ENCODE measurements at places on chromosomes 1 and 21.

GRCh38 chr1:46159516-46159915 lies 15.4 kb upstream of the TSPAN1 start:
- DNase-seq = no peak

DNA sequence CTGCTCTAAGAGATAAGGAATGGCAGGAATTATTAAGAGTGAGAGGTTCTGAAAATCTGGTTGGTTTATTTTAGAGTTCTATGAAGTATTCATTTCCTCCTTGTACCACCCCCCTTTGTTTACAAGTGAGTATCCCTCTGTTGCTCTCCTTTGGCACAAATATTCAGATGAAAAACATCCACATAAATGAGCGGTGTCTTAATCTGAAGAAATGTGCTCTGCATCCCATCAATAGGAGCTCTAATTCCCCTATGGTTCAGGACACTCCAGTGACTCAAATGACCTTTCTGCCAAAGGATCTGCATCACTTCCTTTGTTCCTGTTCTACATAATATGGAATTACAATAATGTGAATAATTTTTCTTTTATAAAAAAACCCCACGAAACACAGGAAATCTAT lies 16.6 kb downstream of the DDAH1 start:
- peak; percentile 32 for DNase-seq

GRCh38 chr21:35449846-35450245 lies 400.7 kb upstream of the RUNX1 start:
- no peak for DNase-seq

DNA sequence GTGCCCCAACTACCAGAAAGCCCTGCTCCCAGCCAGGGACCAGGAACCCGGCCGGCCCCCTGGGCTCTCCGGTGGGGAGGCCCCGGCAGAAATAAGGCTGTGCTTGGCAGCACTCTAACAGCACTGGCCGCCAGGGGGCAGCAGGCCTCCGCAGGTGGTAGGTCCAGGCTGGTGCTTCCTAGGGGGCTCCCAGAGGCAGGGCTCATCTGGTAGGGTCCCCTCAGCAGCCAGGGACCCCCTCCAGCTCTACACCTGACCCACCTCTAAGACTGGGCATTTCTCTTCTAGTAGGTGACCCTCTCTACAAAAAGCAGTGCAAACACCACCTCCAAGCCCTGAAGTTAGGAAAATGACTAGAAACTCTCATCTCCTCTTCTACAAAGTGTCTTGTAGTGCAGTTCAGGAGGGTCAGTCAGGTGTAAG lies 85.6 kb downstream of the STUM start:
- peak; percentile 27 for DNase-seq

- peak; percentile 17 for DNase-seq
Measured at GRCh38 chr1:54506594-54506993, 41.4 kb upstream of the ACOT11 start.

- no peak for DNase-seq
Measured at GRCh38 chr1:21921100-21921875, 15.8 kb downstream of the HSPG2 start.

- DNase-seq = peak; percentile 100
Measured at GRCh38 chr1:85607126-85607920, 26.8 kb downstream of the CCN1 start.

- peak; percentile 97 for DNase-seq
Measured at GRCh38 chr21:38244885-38245869, 11.6 kb upstream of the KCNJ15 start.

DNA sequence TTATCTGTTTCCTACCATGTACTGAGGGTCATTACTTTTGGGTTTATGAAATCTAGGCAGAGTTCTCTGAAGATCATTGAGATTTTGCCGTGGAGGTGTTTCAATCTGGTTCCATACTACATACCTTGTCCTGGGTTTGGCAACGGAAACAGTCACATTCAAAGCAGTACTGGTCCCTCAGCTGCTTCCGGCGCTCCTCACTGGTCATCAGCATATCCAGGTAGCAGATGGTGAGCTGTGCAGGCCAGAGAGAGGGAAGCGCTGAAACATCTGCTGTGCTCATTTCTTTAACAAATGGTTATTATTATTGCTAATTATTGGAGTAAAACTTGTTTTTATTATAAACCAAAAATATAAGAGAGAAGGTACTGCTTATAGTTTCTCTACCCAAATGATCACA lies 591.7 kb downstream of the SMYD3 start:
- no peak for DNase-seq

- peak; percentile 35 for DNase-seq
Measured at GRCh38 chr1:206808615-206809014, 36.3 kb upstream of the IL10 start.

- no peak for DNase-seq
Measured at GRCh38 chr1:234270581-234271242, 102.5 kb upstream of the COA6 start.

DNA sequence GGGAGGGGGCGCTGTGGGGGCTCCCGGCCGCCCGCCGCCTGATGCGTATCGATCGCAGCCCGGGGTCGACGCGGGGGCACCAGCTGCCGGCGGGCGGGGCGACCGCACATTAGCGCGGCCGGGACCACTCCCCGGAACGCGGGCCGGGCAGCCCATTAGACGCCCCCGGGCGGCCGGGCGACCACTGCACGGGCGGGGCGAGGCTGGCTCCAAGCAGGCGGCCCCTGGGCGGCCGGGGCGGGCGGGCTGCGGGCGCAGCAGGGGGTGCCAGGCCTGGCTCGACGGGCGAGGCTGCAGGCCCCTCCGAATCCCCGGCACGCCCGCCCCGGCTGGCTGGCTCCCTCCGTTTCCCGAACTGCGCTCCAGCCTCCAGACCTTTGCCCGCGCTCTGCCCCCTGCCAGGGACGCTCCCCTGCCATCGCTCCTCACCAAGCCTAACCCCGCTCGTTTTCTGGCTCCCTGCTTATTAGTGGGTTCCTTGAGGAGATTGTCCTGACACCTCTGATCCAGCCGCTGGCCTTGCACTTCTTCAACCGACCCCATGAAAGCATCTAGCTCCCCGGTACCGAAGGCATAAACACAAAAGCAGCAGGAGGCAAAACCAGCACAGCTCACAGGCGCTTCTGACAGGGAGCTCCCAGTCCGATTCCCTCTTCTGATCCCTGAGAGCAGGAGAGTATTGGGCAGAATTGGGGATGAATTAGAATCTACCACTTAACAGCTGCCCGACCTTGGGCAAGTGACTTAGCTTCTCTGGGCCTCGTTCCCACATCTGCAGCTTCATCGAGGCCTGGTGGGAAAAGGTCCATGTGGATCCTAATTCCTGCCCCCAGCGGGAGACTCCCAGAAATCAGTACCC lies 92.6 kb upstream of the CASZ1 start:
- no peak for DNase-seq

DNA sequence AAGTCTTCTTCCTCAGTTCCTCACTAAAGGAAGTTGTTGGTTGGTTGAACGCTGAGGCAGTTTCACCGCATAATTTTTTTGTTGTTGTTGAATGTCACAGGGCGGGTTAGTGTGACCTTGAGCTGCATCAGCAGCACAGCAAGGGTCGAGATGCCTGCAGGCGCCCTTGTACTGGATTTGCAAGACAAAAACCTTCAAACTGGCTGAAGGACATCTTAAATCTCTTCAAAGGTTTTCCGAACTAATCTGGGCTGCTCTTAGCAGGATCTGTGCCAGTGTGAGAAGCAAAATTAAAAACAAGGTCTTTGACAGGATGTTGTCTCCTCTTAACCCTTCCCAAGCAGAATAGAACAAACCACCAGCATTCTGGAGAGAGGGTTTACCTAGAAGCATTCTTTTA lies 59.4 kb downstream of the NRIP1 start:
- DNase-seq = no peak

DNA sequence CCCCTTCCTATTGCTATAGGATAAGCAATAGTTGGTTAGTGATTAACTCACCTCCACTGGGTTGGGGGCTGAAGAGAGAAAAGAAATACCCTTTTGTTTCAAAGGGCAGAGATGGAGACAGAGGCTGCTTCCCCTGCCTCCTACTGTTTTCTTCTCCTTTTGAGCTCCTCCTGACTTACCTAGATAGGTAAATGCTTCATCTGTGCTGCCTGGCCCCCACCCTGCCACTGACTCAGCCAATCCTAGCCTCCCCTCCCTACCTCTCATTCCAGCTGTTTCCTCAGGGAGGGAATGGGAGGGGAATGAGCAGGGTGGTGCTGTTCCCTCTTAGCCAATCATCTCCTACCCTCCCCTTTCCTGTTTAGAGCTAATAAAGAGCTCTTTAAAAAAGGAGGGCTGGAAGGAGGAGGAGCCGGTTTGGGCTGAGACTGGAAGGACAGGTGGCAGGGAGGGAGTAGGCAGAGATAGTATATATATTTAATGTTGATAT lies at the start of gene C1orf116:
TSS of gene C1orf116 (minus strand) at position 229 of the 490 bp plus-strand sequence. CDS start 5,158 bp downstream, outside the sequence.
- no peak for DNase-seq

GRCh38 chr1:60502506-60502905 lies 428.9 kb upstream of the C1orf87 start:
- DNase-seq = no peak

- no peak for DNase-seq
Measured at GRCh38 chr1:116680752-116681151, 13.2 kb upstream of the IGSF3 start.

DNA sequence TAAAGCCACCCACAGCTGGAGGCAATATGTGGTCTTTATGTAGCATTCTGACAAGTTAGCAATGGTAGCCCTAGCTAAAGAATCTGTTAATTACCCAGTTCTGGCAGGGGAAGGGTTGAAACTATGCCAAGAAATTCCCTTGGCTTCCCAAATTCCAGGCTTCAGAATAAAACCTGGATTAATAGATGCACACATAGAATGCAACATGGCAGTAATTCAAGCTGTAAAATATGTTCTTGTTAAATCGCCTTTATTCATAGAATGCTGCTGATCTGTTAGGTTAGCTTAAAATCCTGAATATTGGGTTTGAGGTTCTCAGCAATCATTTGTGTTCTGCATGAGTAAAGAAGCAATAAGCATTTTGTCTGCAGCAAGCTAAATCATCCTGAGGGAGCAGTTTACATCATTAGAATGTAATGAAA lies 80.1 kb downstream of the ZNF326 start:
- DNase-seq = no peak

GRCh38 chr1:57017200-57017599 lies 51.4 kb upstream of the C8B start:
- DNase-seq = peak; percentile 2

DNA sequence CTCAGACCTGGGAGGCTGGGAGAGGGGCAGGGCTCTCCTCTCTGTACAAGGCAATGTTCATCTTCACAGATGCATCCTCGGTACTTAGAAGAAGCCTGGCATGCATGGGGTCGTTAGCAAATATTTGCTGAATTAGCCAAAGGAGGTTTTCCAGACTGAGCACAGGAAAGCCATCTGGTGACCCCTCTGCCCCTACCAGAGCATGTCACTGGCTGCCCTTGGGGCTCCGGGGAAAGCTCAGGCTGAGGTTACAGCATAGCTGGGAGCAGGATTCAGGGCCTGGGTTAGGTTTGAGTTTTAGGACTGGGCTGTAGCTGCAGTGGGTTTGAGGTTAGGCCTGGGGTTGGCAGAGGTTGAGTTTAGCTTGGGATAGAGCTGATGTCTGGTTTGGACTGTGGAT lies 43.4 kb upstream of the ZBTB40 start:
- DNase-seq = no peak

DNA sequence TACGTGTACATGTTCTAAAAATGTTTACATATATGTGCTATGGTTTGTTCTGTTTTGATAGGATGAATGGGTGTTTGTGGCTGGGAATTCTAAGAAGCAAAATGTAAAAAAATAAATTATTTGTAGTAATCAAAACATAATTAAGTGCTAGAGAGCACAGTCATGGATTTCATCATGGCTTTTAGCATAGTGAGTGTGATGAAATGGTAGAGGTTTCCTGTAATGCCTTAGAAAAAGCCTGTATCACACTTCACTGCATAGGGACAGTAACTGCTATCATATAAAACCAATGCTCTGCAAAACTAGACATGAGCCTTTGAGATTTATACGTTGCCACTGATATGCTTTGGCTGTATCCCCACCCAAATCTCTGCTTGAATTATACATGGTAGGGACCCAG lies 99.8 kb downstream of the PTGER3 start:
- DNase-seq = no peak

GRCh38 chr1:162214202-162214601 lies 144.7 kb downstream of the NOS1AP start:
- no peak for DNase-seq

DNA sequence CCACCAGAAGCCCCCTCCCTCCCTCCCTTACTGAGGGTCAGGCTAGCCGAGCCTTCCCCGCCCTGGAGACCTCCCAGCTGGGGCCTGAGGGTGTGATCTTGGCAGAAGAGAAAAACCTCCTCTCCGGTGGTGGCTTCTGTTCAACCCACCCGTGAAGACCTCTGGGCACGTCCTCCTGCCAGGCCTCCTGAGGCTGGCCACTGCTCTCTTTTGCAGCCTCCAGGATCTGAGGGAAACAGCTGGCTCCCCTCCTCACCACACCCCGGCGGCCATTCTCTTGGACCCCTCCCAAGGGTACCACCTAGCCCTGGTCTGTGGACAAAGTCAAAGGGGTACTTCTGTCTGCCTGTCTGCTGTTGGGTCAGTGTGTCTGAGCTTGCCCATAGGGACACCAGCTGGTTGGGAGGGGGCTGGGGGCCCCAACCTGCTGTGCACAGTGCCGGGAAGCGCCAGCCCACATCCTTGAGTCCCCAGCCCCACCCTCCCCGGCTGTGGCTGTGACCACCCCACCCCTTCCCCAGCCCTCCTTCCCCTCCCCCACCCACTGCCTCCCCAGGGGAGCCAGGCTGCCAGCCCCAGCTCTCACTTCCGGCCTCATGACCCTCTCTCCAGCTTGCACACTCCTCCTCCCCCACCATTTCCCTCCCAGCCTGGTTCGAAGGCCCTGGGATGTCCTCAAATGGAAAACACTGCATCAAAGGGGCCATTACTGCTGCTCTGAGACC lies 48.1 kb downstream of the AHDC1 start:
- no peak for DNase-seq

- no peak for DNase-seq
Measured at GRCh38 chr1:1883092-1883873, 7.6 kb downstream of the GNB1 start.

GRCh38 chr1:94100785-94101612 lies 19.9 kb downstream of the ABCA4 start:
- peak; percentile 49 for DNase-seq

GRCh38 chr1:58548371-58548770 lies 1.8 kb upstream of the OMA1 start:
- no peak for DNase-seq

- no peak for DNase-seq
Measured at GRCh38 chr1:41392528-41392924, 31.3 kb downstream of the FOXO6 start.

DNA sequence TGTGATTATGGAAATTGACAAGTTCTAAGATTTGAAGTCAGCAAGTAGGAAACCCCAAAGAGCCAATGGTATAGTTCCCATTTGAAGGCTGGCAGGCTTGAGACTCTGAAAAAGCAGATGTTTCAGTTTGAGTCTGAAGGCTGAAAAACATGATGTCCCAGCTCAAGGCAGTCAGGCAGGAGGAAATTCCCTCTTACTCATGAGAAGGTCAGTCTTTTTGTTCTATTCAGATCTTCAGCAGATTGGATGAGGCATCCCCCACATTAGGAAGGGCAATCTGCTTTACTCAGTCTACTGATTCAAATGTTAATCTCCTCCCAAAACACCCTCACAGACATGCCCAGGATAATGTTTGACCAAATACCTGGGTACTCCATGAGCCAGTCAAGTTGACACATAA lies 372.5 kb upstream of the ST6GALNAC5 start:
- DNase-seq = no peak
